Sigmoid colon (tissue), 7 donors: ENCODE measurements at places on chromosomes 1 and 21. TPM values are rescaled to one million over a fixed set of nuclear protein-coding genes. Genes with fewer than 3 reads are reported as not detected.
A peak's percentile ranks its signal among the peaks of the same experiment; 100 is the strongest.

DNA sequence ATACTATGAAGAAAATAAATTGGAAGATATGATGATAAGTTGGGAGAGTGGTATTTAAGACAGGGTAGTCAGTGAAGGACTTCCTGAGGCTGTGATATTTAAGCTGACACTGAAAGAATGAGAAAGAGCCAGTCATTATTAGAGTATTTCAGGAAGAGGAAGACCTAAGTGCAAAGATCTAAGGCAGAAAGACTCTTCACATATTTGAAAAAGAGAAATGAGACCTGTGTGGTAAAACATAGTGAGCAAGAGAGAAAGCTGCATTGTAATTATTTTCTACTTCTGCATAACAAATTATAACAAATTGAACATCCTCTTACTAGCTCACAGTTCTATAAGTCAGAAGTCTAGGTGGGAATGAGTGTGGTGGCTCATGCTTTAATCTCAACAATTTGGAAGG lies 34.6 kb upstream of the DOCK7 start:
- no peaks in the 10 kb centered on the region for H3K36me3 ChIP-seq
- no peak for DNase-seq
- no peaks in the 10 kb centered on the region for H3K27me3 ChIP-seq
- H3K27ac ChIP-seq: no peak overlapping the region
- no peak overlapping the region for H3K4me3 ChIP-seq
- H3K4me1 ChIP-seq: peaks cover 15% of the 10 kb centered on the region

DNA sequence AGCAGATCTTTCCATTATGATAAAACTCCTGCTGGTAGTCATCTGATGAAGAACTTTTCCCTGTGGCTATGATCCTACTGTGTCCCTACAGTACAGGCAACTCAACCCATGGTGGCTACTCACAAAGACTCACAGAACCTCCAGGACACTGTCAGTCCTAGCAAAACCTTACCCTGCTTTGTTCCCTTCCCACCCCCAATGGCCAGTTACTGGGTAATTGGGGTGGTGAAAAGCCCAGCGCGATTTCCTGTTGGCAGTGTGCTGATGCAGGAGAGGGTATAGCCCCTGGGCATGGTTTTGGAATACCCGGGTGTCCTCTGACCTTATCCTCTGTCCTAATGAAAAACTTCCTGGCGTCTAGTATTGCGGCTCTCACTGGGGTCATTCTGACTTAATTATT lies 533 bp upstream of the RGL1 start:
- no peaks in the 10 kb centered on the region for H3K4me1 ChIP-seq
- H3K27ac ChIP-seq: peak overlapping the region; percentile 89
- no peaks in the 10 kb centered on the region for H3K27me3 ChIP-seq
- peak overlapping the region; percentile 65 for H3K4me3 ChIP-seq

GRCh38 chr1:63557365-63557987 lies 34.2 kb downstream of the EFCAB7 start:
- H3K27me3 ChIP-seq: no peaks in the 10 kb centered on the region
- no peak for DNase-seq
- no peaks in the 10 kb centered on the region for H3K4me1 ChIP-seq
- H3K36me3 ChIP-seq: peaks cover 13% of the 10 kb centered on the region

GRCh38 chr1:107198561-107198960 lies 57.7 kb downstream of the NTNG1 start:
- H3K36me3 ChIP-seq: no peaks in the 10 kb centered on the region
- no peak overlapping the region for H3K4me3 ChIP-seq
- DNase-seq: no peak
- no peaks in the 10 kb centered on the region for H3K4me1 ChIP-seq
- H3K27ac ChIP-seq: no peak overlapping the region

DNA sequence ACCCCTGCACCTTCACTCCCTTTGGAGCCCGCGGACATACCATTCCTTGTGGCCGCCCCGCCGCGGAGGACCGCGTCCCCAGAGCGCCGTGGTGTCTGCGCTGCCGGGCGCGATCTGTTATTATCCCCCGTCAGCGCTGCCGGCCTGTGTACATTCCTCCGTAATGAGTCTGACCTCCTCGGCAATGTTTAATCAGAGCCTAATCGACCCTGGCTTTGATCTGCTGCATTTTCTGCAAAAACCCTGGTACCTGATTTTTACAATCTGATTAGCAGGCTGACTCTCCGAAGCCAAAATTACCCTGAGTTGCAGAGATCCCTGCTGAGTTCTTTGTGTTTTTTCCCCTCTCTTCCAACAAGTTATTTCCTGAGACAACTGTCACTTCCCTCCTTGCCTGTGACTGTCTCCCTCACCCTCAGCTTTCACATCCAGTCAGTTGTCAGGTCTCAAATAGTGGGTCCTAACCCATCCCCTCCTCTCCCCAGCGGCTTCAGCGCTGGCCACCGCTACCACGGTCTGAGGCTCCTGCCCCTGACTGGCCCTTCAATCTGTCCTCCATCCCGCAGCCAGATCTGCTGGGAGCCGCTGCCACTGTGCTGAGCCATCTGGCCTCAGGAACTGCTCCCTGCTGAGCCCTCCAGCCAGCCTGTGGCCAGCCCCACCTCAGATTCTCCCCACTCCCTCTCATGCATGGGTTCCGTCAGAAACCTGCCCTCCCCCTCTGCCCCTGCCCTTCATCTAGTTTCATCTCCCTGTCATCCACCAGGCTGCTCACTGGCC lies 53.5 kb downstream of the GLIS1 start:
- no peaks in the 10 kb centered on the region for H3K36me3 ChIP-seq
- H3K4me1 ChIP-seq: no peaks in the 10 kb centered on the region
- DNase-seq: no peak
- H3K4me3 ChIP-seq: no peak overlapping the region
- H3K27ac ChIP-seq: no peak overlapping the region

GRCh38 chr1:212186427-212187207 lies 98.6 kb upstream of the PPP2R5A start:
- H3K36me3 ChIP-seq: no peaks in the 10 kb centered on the region
- no peak for DNase-seq
- H3K4me3 ChIP-seq: no peak overlapping the region
- no peaks in the 10 kb centered on the region for H3K27me3 ChIP-seq
- H3K4me1 ChIP-seq: no peaks in the 10 kb centered on the region
- H3K27ac ChIP-seq: no peak overlapping the region

GRCh38 chr21:36522219-36522808 lies 42.4 kb upstream of the CLDN14 start:
- H3K4me3 ChIP-seq: no peak overlapping the region
- no peaks in the 10 kb centered on the region for H3K36me3 ChIP-seq
- H3K27ac ChIP-seq: no peak overlapping the region
- H3K4me1 ChIP-seq: no peaks in the 10 kb centered on the region
- no peaks in the 10 kb centered on the region for H3K27me3 ChIP-seq

- H3K36me3 ChIP-seq: no peaks in the 10 kb centered on the region
- no peak for DNase-seq
- no peaks in the 10 kb centered on the region for H3K27me3 ChIP-seq
- no peak overlapping the region for H3K4me3 ChIP-seq
- no peak overlapping the region for H3K27ac ChIP-seq
These were observed 69.4 kb downstream of the LRRC8D start for GRCh38 chr1:89890085-89890752.

DNA sequence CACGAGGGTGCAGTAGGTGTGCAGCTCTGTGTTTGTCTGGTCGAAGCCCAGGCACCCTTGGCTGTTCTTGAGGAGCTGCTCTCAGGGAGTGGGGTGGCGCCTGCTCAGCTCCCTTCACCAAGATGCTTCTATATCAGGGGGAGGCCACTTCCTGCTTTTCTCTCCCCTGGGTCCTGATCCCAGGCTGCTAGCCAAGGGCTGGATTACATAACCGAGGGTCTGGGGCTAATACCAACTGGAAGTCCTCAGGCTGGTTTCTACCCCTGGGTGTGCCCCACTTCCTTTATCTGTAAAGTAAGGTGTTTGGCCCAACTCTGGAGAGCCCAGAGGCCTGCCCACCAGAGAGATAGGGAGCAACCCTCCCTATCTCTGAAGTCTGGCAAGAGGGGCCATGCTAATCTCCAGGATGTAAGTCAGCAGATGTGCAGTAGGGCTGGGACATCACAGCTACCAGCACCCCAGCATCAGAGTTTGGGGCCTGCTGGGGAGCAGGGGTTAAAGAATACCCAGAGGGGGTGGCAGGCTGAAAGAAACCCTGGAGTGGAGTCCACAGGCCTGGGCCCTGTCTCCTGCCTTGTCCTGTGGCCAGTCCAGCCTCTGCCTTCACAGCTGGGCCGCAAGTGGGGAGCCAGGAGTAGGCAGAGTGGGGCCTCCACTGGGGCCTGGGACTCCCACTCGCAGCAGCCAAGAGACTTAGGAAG lies 2.1 kb downstream of the SELENBP1 start:
- peak; percentile 66 for DNase-seq
- no peaks in the 10 kb centered on the region for H3K27me3 ChIP-seq
- H3K4me1 ChIP-seq: peaks cover 41% of the 10 kb centered on the region
- H3K27ac ChIP-seq: peak overlapping the region; percentile 87
- no peak overlapping the region for H3K4me3 ChIP-seq

GRCh38 chr1:161054805-161055204 lies 9.0 kb upstream of the USF1 start:
- H3K27ac ChIP-seq: no peak overlapping the region
- no peak for DNase-seq
- H3K4me3 ChIP-seq: no peak overlapping the region
- no peaks in the 10 kb centered on the region for H3K4me1 ChIP-seq

- H3K4me1 ChIP-seq: no peaks in the 10 kb centered on the region
- H3K4me3 ChIP-seq: no peak overlapping the region
- H3K27me3 ChIP-seq: no peaks in the 10 kb centered on the region
- H3K27ac ChIP-seq: no peak overlapping the region
These were observed 29.1 kb upstream of the KLF17 start for GRCh38 chr1:44089371-44090048.

DNA sequence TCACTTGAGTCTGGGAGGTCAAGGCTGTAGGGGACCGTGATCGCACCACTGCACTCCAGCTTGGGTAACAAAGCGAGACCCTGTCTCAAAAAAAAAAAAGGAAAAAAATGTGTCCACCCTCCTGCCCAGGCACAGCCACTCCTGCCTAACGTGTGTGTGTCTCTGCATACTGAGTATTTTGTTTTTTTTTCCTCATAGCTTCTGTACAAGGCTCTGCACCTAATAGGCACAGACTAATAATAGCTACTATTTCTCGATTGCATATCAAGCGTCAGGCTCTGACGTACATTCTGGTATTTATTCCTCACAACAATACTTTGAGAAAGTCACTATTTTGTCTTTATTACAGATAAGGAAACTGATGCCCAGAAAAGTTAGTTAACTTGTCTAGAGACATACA lies 5.0 kb downstream of the PTGFRN start:
- H3K27me3 ChIP-seq: no peaks in the 10 kb centered on the region
- peak overlapping the region; percentile 98 for H3K27ac ChIP-seq
- H3K36me3 ChIP-seq: no peaks in the 10 kb centered on the region
- H3K4me1 ChIP-seq: peaks cover 82% of the 10 kb centered on the region

DNA sequence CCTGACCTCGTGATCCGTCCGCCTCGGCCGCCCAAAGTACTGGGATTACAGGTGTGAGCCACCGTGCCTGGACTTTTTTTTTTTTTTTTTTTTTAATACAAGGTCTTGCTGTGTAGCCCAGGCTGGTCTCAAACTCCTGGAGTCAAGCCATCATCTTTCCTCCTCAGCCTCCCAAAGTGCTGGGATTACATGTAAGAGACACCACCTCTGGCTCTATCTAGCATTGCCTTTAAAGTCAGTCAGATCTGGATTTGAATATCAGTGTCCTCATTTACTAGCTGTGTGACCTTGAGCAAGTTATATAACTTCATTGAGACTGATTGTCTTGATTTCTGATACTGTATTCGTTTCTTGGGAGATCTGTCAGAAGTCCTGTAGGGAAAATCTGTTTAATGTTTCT lies 6.6 kb downstream of the MAP3K21 start:
- no peaks in the 10 kb centered on the region for H3K4me1 ChIP-seq
- DNase-seq: no peak
- H3K27me3 ChIP-seq: peaks cover 3% of the 10 kb centered on the region
- no peak overlapping the region for H3K27ac ChIP-seq

GRCh38 chr1:186301448-186301847 lies 73.6 kb downstream of the TPR start:
- no peak overlapping the region for H3K4me3 ChIP-seq
- DNase-seq: no peak
- no peak overlapping the region for H3K27ac ChIP-seq
- H3K27me3 ChIP-seq: no peaks in the 10 kb centered on the region

DNA sequence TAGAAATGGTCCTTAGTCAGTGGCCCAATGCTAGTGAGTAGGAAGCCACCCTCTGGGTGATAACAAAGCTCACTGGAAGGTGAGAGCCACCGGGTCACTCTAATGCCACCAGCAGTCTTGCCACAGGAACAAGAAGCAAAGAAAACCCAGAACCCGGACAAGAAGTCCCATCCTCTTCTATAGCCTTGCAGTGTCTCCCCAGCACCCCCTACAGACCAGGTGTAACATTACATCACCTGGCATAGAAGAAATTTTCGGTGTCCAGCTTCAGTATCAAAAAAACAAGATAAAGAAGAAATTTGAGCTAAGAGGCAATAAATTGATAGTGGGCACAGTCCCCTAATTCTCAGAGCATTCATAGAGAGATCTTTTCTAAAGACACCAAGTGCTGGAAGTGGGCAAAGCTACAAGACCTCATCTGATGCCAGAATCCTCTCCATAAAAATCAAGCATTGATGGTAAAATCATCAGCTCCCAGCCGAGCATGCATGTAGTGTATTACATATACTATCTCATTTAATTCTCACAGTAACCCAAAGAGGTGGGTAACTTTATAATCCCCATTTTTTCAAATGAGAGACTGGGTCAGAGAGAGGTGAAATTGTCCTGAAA lies 491.0 kb downstream of the MATN1 start:
- no peak for DNase-seq
- H3K27ac ChIP-seq: no peak overlapping the region
- H3K27me3 ChIP-seq: no peaks in the 10 kb centered on the region
- H3K4me1 ChIP-seq: no peaks in the 10 kb centered on the region

GRCh38 chr1:145993618-145994390 lies 2.6 kb downstream of the TXNIP start:
- peaks cover 38% of the 10 kb centered on the region for H3K4me1 ChIP-seq
- H3K36me3 ChIP-seq: peaks cover 35% of the 10 kb centered on the region
- H3K27me3 ChIP-seq: no peaks in the 10 kb centered on the region
- DNase-seq: peak; percentile 51

DNA sequence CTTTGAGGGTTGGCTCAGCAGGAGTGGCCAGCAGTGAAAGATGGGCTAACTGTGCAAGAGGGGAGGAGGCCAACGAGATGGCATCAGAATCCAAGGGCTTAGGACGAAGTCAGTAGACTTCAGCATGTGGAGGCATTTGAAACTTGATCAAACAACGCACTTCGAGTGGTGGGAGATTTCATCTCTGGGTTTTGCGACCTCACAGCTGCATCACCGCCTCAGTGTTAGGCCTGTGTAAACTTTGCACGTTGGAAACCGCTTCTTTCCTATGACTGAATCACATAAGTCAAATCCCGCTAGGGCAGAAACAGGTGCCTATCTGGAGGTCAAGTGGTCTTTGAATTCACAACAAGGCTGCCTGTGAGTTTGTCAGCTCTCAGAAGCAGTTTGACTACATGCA lies 17.8 kb downstream of the TFF3 start:
- no peak overlapping the region for H3K4me3 ChIP-seq
- peaks cover 19% of the 10 kb centered on the region for H3K36me3 ChIP-seq
- H3K4me1 ChIP-seq: no peaks in the 10 kb centered on the region
- no peaks in the 10 kb centered on the region for H3K27me3 ChIP-seq
- H3K27ac ChIP-seq: no peak overlapping the region

GRCh38 chr1:234398849-234399381 lies 25.7 kb downstream of the COA6 start:
- peaks cover 11% of the 10 kb centered on the region for H3K4me1 ChIP-seq
- H3K27ac ChIP-seq: no peak overlapping the region
- no peaks in the 10 kb centered on the region for H3K27me3 ChIP-seq
- no peak for DNase-seq

Gene KRTAP13-2
- total RNA-seq: not detected

Gene ATP1A2
- total RNA-seq: 60.7 TPM

Gene EVA1C
- 36.0 TPM for total RNA-seq

Gene PTPN7
- total RNA-seq: 6.2 TPM

Gene FOXD3
- total RNA-seq: 5.0 TPM

Gene RAB29
- 23.5 TPM for total RNA-seq

Gene LCE6A
- not detected for total RNA-seq

Gene AMY1C
- not detected for total RNA-seq

Gene CR1L
- total RNA-seq: not detected

Gene ASPM
- 0.71 TPM for total RNA-seq

Gene KMO
- 0.27 TPM for total RNA-seq
